Daoy (cell line): ENCODE measurements at places on chromosomes 6 and 20. TPM values are rescaled to one million over a fixed set of nuclear protein-coding genes. Genes with fewer than 3 reads are reported as not detected.

The BRD2 gene
- total RNA-seq: 108 and 128 TPM in 2 replicates

The CNKSR3 gene
- 13.0 and 14.9 TPM in 2 replicates for total RNA-seq

The ZBTB12 gene
- total RNA-seq: 7.5 and 9.8 TPM in 2 replicates

The SLC22A3 gene
- total RNA-seq: 0.77 and 1.8 TPM in 2 replicates

The BTNL2 gene
- not detected in 2 replicates for total RNA-seq

The TNFRSF21 gene
- total RNA-seq: 38.7 and 39.3 TPM in 2 replicates

The SULF2 gene
- 3.7 and 5.7 TPM in 2 replicates for total RNA-seq

The OLIG3 gene
- total RNA-seq: not detected in 2 replicates

The BEND6 gene
- 8.1 and 9.0 TPM in 2 replicates for total RNA-seq

The ENPP1 gene
- 5.3 and 5.4 TPM in 2 replicates for total RNA-seq

The KIZ gene
- total RNA-seq: 22.2 and 36.7 TPM in 2 replicates

The CNBD2 gene
- 3.5 and 8.1 TPM in 2 replicates for total RNA-seq

The CRIP3 gene
- total RNA-seq: 0.34 TPM in 1 of 2 replicates, not detected in the other

The PI3 gene
- not detected in 2 replicates for total RNA-seq

The HMGCLL1 gene
- total RNA-seq: not detected in 2 replicates

The COL12A1 gene
- 5.5 and 6.6 TPM in 2 replicates for total RNA-seq

The WFDC12 gene
- total RNA-seq: not detected in 2 replicates

The RAET1L gene
- total RNA-seq: 0.36 and 1.1 TPM in 2 replicates

The YWHAB gene
- 58.3 and 62.8 TPM in 2 replicates for total RNA-seq

The SEL1L2 gene
- not detected in 2 replicates for total RNA-seq

The USP49 gene
- 0.83 and 3.9 TPM in 2 replicates for total RNA-seq

The ZNF341 gene
- total RNA-seq: 0.68 and 1.5 TPM in 2 replicates

The DPPA5 gene
- not detected in 2 replicates for total RNA-seq

The FRS3 gene
- total RNA-seq: 0.74 and 2.3 TPM in 2 replicates

The OXT gene
- total RNA-seq: not detected in 2 replicates

The IRAK1BP1 gene
- 4.0 and 6.7 TPM in 2 replicates for total RNA-seq

The DEFB132 gene
- not detected in 2 replicates for total RNA-seq

The IPCEF1 gene
- 1.5 TPM in 1 of 2 replicates, not detected in the other for total RNA-seq

The PROKR2 gene
- not detected in 2 replicates for total RNA-seq

The FERMT1 gene
- total RNA-seq: 4.6 and 5.7 TPM in 2 replicates

The ANGPT4 gene
- under 0.01 and 0.03 TPM in 2 replicates for total RNA-seq

The PTCRA gene
- not detected in 2 replicates for total RNA-seq

The ORC3 gene
- 39.1 and 44.2 TPM in 2 replicates for total RNA-seq

The MUC22 gene
- not detected in 2 replicates for total RNA-seq

The NKX2-2 gene
- 1.4 and 3.7 TPM in 2 replicates for total RNA-seq

The SMIM29 gene
- total RNA-seq: 53.3 and 58.3 TPM in 2 replicates

The NTSR1 gene
- 0.17 TPM in 1 of 2 replicates, not detected in the other for total RNA-seq

The EYS gene
- not detected in 2 replicates for total RNA-seq

The SNPH gene
- total RNA-seq: 1.6 and 3.0 TPM in 2 replicates

The ECHDC1 gene
- 116 and 154 TPM in 2 replicates for total RNA-seq

The ISM1 gene
- total RNA-seq: 0.46 and 1.1 TPM in 2 replicates

The KCNK17 gene
- total RNA-seq: not detected in 2 replicates

The NT5E gene
- 129 and 139 TPM in 2 replicates for total RNA-seq

The MSH5 gene
- total RNA-seq: 19.9 and 20.9 TPM in 2 replicates

The TMEM151B gene
- total RNA-seq: 0.23 and 0.33 TPM in 2 replicates

The F13A1 gene
- 0.06 and 0.12 TPM in 2 replicates for total RNA-seq

The PKIB gene
- total RNA-seq: 23.7 and 29.1 TPM in 2 replicates

The EFCAB8 gene
- total RNA-seq: 1.2 TPM in 1 of 2 replicates, not detected in the other

The OTOR gene
- not detected in 2 replicates for total RNA-seq

The SNX9 gene
- total RNA-seq: 47.4 and 50.5 TPM in 2 replicates

The KCNK16 gene
- not detected in 2 replicates for total RNA-seq

The LPA gene
- not detected in 2 replicates for total RNA-seq

The MAK gene
- 0.09 TPM in 1 of 2 replicates, not detected in the other for total RNA-seq

The SAMD3 gene
- not detected in 2 replicates for total RNA-seq
